ENCODE measurements at places on chromosomes 4 and X.

GRCh38 chr4:47088298-47088697, 56.9 kb downstream of the GABRB1 start:
- no peak for DNase-seq

DNA sequence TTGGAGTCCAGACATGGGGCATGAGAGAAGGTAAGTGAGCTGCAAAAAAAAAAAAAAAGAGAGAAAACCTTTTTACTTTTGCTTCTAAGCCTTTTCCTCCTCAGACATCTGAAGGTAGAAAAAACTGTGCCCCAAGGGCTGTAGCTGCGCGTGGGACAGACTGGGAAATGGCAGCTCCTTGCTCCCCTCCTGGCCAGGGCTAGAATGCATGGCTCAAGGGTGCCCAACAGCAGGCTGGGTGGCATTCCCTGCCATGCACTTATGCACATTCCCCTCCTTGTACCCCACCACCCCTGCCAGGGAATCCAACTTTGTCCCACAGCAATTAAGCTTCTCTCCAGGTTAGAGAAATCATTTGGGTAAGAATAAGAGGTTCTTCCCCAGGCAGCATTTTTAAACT, 421.2 kb downstream of the TRAM1L1 start:
- DNase-seq = no peak

DNA sequence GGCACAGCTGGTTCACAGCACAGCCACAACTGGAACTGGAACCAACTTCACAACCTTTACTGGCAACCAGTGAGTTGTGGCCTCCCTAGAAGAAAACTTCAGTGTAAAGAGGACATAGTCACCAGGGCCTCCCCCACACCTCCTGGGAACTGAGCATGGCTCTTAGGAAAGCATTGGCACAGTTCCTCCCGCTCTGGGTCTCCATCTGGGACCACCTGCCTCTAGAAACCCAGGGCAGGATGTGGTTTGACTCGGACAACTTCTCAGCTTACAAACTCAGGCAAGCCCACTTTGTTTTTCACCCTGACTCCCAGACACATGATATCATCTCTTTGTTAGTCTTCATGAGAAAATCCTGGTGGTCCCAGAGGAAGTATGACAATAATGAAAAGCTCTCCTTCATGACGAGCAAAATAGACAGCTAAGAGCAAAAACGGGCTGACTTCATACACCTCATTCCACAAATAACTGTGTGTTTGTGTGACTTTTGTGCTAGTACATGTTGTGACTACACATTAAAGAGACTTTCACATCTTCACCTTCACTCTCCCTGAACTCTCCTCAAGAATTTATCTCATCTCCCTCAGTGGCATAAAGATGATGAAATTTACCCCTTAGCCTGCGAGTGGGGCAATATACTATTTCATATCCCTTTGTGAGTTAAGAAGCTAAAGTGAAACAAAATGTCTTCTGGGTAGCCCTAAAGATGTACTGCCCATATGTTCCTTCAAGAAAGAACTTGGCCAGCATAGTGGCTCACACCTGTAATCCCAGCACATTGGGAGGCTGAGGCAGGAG, 75.4 kb downstream of the SH3KBP1 start:
- no peak for DNase-seq

- DNase-seq = no peak
Measured at GRCh38 chr4:3783693-3784306, 17.6 kb downstream of the ADRA2C start.

- no peak for DNase-seq
Measured at GRCh38 chr4:105186701-105187161, 40.1 kb downstream of the TET2 start.

- no peak for DNase-seq
Measured at GRCh38 chr4:113904877-113905276, 74.6 kb downstream of the ARSJ start.

- no peak for DNase-seq
Measured at GRCh38 chr4:179989975-179990374, 2253.2 kb upstream of the TENM3 start.

DNA sequence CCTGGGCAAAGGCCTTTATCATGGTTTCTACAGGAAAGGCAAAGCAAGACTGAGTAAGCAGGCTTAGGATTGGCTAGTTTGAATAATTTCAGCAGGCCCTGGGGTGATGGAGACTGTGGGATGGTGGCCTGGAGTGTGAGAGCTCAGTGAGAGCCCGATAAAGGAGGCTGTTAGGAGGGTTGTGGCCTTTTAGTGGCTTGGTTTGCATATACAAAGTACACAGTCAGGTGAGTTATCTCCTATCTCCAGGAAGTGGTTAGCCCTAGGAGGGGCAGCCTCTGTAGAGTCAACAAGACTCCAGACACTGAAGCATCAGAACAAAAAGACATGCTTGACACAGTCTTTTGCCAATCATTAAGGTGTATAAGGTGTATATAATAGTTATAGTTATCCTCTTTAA, 157.2 kb downstream of the CFAP299 start:
- DNase-seq = no peak

DNA sequence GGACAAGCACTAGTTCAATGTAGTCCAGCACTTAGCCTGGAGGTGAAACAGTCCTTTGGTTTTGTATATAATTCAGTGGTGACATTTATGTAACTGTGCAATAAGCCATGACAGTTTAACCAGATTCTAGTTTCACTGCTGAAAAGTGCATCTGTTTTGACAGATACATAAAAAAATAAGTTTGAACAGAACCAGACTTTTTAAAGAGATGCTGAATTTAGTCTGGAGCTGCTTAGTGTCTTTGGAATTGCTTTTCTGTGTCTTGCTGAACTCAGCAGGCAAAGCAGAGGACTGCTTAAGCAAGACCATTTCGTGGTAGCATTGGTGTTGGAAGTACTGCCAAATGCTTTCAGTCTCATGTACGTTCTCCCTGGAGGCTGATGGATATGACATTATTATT, 393.5 kb downstream of the MAPK10 start:
- DNase-seq = no peak

- no peak for DNase-seq
Measured at GRCh38 chr4:121353213-121353612, 27.6 kb downstream of the QRFPR start.

DNA sequence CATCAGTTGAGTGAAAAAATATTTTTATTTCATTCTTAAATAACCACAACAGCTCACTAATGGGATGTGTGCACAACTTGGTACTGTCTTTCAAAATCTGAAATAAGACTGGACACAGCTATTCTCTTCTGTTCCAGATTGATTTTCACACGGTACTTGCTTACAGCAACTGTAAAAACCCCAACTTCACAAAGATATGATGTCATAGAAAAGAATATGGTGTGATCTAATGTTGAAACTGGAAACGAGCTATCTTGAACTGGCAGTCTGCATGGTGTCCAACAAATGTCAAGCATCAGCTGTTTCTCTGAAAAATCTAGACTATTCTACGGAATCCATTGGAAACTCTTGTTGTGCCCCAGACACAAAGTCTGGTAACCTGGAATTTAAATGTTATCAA, 14.7 kb downstream of the HELQ start:
- no peak for DNase-seq

- no peak for DNase-seq
Measured at GRCh38 chr4:56627985-56628384, 53.1 kb downstream of the HOPX start.

DNA sequence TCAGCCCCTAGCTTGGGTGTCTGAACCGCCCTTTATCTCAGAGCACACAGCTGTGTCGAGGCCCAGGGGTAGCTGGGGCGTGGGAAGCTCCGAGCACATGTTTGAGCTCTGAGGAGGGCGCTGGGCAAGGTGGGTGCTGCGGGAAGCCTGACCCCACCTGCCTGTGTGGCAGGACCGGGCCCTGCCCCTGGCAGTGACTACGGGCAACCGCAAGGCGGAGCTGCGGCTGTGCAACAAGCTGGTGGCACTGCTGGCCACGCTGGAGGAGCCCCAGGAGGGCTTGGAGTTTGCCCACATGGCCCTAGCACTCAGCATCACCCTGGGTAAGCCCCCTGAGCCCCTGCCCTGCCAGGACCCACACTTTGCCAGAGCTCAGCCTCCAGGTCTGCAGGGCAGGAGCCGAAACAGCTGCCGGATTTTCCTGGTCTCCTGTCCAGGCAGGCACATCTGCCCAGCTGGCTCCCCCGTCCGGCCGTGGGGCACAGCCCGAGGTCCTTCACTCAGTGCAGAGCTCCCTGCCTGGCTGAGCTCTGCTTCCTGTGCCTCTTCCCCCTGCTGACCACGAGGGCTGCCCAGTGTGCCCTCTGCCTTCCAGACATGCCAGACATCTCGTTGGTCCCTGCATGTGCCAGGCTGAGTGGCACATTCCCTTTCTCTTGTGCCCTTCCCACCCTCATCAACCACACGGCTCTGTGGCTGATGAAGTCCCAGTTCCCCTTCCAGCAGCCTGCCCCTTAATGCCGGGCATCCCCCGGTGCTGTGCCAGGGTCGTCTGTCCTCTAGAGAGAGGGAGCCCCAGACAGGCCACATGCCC, 33.2 kb upstream of the HTRA3 start:
- DNase-seq = peak; percentile 64

- no peak for DNase-seq
Measured at GRCh38 chr4:13203101-13203500, 281.0 kb downstream of the RAB28 start.

DNA sequence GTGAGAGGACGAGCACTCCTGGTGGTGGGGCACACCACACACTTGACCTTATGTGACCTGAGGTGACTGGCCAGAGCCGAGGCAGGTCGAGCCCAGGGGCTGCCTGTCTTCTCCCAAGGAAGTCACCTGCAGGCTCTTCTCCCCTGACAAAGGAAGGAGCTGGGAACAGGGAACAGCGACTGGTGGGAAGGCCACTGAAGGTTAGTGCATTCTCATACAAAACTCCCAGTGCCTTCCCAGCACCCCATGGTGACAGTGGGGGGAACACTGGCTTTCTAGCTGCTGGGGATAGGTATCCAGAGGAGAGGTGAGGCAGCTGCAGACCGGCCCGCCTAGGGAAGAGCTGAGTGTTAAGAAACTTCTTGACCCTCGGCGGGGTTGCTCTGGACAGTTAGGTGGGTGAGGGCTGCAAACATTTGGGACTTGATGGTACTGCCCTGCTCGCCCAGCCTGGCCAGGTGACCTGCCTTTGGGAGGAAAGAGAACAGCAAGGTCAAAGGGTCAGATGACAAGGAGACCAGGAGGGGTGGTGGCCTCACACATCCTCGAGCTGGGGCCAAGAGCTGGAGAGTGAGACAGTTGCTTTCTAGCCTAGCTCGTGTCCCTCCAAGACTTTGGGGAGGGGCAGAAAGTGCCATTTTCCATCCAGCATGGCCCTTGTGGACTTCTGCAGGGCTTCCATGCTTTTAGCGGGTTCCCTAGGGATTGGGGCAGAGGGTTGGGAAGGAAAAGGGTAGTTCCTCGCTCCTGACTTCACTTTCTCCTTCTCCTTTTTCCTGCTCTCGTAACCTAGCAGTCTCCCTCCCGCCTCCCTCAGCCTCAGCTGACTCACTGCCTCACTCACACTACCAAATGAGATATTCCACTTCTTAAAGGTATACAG, 2.7 kb downstream of the NALF2 start:
- no peak for DNase-seq

DNA sequence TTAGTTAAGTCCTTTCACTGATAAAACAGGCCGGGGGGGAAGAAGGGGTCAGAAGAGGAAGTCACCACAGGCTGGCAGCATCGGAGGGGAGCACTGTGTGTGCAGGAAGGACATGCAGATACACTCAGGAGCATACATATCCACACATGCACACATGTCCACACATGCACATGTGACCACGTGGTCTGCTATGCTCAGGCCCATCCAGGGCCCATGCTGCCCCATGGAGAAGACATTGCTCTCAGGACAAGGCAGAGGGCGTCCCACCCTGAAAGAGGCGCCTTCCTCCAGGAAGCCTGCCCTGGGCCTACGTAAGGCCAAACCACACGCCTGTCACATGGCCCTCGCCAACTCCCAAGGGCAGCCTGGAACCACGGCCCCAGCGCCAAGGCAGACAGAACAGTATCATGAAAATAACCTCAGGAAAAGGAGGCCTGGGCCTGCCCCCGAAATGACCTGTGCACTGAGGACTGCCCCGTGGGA, 15.8 kb downstream of the WDR1 start:
- DNase-seq = no peak

- no peak for DNase-seq
Measured at GRCh38 chr4:127179256-127180087, 453.3 kb upstream of the INTU start.

- no peak for DNase-seq
Measured at GRCh38 chr4:7938266-7938608, 1.4 kb downstream of the AFAP1 start.

- DNase-seq = peak; percentile 63
Measured at GRCh38 chrX:15854080-15854655, 445 bp downstream of the AP1S2 start.

- DNase-seq = no peak
Measured at GRCh38 chr4:169063441-169063840, 53.4 kb upstream of the CBR4 start.

GRCh38 chr4:53432528-53433424, 55.3 kb downstream of the FIP1L1 start:
- DNase-seq = no peak

DNA sequence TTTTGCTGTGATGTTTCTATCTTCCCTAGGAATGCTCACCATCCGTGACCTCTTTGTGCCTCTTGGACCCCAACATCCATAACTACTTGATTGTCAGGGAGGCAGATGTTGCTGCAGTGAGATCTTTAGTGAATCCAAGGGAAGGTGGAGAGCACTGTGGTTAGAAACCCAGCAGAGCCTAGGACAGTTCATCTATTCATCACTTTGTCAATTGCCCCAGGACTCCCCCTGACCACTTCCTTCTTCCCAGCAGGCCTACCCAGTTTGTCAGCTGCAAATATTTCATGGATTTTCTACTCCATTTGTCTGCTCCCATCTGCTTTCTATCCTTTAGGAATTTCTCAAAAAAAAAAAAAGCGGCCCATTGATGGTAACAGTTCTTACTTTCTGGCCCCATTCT, 942.8 kb downstream of the PCDH7 start:
- no peak for DNase-seq

GRCh38 chr4:142348613-142349021, 497.5 kb downstream of the INPP4B start:
- no peak for DNase-seq

DNA sequence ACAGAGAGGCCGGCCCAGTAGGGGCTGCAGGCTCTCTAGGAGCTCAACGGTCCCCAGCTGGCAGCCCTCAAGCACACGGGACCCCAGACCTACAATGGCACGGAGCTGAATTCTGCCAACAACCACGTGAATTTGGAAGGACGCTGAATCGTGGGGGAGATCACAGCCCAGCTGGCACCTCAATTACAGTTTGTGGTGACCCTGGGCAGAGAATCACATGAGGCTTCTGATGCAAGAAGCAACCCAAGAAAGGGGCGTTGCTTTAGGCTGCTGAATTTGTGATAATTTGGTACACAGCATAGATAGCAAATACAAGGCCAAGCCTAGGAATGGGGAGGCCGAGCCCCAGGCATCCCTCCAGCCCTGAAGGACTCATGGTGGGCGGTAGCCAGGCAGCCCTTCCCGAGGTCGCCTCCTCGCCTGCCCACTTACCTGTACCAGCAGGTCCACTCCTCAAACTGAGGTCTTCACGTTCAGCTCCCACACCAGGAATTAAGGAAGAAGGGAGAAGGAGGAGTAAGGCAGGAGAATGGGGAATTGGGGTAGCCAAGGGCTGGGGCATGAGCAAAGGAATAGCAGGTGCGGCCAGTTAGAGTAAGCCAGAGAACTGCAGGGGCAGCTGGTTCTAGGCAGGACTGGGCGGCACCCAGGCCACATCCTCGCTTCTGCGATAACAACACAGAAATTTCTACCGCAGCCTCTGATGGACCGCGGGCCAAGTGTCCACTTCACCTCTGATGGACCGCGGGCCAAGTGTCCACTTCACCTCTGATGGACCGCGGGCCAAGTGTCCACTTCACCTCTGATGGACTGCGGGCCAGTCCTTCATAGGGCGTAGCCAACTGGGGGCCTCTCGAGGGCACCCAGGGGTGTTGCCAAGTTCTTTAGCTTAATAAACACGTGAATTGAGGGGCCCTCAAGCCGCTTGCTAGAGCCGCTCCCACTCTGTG, 23.4 kb upstream of the HTRA3 start:
- peak; percentile 8 for DNase-seq
